ENCODE measurements at places on chromosomes 4 and X.
A peak's percentile ranks its signal among the peaks of the same experiment; 100 is the strongest.

- no peak for DNase-seq
Observed at GRCh38 chrX:41922431-41923151, 763 bp downstream of the CASK start.

DNA sequence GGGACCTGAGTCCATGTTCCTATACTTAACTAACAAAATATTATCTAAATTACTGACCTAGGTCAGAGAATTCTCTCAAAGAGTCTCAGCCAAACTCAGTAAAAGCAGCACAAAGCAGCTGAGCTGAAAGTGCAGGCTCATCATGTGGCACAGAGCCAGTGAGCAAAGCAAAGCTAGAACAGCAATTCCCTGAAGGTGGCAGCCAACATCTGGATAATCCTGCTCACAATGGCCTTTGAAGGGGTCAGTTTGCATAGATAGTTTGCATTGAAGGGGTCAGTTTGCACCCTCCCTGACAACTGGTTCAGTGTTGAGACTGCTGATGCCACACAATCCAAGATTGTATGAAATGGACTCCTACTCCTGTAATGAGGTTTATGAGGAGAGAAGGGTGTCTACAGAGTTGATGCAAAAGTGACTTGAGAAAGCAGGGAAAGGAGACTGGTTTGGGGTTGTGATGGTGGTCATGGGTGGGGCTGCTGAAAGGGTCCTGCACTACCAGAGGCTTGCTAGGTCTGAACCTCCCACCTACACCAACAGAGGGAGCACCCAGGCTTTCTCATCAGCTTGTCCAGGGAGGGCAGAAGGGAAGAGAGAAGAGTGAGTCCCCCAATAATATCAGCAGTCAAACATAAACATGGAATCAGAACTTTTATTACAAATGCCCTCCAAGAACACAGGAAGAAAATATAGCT lies 39.7 kb downstream of the TRIM61 start:
- DNase-seq: no peak

DNA sequence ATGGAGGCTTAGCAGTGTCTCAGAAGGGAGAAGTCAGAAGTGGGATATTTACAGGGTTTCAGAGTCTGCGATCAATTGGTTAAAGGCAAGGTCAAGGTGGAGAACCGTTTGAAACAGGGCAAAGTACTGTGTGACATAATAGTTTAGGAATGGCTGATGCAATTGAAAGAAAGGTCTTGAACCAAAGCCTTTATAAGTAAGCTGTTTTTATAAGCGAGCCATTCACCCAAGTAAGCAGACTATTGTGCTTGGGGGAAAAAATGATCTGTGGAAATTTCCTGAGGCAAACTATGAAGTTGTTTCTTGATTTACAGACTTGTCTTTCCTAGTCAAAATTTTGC lies 327.3 kb downstream of the CAMK2D start:
- DNase-seq: no peak

- no peak for DNase-seq
Observed at GRCh38 chr4:3802571-3803474, 36.6 kb downstream of the ADRA2C start.

DNA sequence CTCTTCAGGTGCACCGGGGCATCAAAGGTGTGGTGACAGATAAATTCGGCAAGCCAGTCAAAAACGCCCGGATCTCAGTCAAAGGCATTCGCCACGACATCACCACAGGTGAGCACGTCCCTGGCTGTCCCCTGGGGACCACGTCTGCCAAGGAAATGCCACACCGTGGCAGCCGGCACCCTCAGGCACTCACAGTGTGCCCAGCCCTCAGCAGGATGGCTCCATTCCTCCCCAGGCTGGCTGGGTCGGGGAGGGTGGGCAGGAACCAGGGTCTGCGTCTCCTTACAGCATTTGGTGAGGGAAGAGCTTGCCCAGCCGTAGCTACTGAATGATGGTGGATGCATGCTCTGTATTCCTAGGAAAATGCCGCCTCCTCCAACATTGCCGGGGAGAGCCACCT lies 25.9 kb downstream of the CPZ start:
- DNase-seq: no peak

GRCh38 chrX:30253257-30253656 lies 6.3 kb downstream of the MAGEB1 start:
- no peak for DNase-seq

- no peak for DNase-seq
Observed at GRCh38 chr4:105594099-105595010, 41.9 kb downstream of the ARHGEF38 start.

- peak; percentile 43 for DNase-seq
Observed at GRCh38 chr4:77917601-77918000, 55.0 kb downstream of the MRPL1 start.

GRCh38 chr4:44965435-44966095 lies 239.2 kb upstream of the GNPDA2 start:
- DNase-seq: no peak

GRCh38 chrX:21741869-21742701 lies 15.8 kb downstream of the SMPX start:
- no peak for DNase-seq
